ENCODE measurements at places on chromosomes 11 and 22.

DNA sequence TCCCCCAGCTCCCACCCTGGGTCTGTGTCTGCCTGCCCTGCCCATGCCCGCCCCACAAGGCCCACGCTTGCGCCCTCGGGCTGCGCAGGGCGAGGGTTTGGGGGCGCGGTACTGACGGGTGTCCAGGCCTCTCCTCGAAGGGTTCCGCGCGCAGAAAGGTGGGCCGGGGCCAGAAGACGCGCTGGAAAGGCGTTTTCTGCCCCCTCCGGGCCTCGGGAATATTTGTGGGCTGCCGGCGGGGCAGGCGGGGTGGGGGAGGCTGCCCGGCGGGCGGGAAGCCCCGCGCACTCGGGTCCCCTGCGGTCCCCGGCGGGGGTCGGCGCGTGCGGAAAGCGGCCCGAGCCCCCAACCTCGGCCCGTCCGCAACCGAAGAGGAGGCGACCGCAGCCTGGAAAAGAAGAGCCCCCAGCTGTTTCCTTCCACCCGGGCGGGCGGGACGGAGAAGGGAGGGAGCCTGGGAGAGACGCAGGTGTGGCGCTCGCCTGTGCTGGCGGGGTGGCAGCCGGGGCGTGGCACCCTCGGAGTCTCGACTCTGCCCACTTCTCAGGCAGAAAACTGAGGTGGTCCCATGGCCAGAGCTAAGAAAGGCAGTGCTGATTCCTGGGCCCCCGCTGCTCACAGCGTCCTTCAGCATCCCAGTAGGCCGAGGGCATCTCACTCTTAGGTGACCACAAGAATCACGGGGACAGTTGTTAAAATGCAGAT lies 59.0 kb downstream of the THAP12 start:
- no peak for DNase-seq

GRCh38 chr22:25062386-25063085 lies 110.0 kb downstream of the KIAA1671 start:
- no peak for DNase-seq

DNA sequence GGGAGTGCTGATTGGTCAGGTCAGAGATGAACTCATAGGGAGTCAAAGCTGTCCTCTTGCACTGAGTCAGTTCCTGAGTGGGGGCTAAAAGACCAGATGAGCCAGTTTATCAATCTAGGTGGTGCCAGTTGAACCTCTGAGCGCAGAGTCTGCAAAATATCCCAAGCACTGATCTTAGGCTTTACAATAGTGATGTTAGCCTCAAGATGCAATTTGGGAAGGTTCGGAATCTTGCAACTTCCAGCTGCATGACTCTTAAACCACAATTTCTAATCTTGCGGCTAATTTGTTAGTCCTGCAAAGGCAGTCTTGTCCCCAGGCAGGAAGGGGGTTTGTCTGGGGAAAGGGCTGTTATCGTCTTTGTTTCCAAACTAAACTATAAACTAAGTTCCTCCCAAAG lies 92.3 kb upstream of the PARVA start:
- DNase-seq, result no peak

GRCh38 chr11:5624489-5625279 lies at the start of gene TRIM34:
TRIM34 (plus strand) TSS chr11:5625001; CDS start chr11:5632332, 7,331 bp downstream.
- peak; percentile 30 for DNase-seq

- peak; percentile 72 for DNase-seq
Observed at GRCh38 chr22:19855504-19856409, 1.1 kb upstream of the GNB1L start.

DNA sequence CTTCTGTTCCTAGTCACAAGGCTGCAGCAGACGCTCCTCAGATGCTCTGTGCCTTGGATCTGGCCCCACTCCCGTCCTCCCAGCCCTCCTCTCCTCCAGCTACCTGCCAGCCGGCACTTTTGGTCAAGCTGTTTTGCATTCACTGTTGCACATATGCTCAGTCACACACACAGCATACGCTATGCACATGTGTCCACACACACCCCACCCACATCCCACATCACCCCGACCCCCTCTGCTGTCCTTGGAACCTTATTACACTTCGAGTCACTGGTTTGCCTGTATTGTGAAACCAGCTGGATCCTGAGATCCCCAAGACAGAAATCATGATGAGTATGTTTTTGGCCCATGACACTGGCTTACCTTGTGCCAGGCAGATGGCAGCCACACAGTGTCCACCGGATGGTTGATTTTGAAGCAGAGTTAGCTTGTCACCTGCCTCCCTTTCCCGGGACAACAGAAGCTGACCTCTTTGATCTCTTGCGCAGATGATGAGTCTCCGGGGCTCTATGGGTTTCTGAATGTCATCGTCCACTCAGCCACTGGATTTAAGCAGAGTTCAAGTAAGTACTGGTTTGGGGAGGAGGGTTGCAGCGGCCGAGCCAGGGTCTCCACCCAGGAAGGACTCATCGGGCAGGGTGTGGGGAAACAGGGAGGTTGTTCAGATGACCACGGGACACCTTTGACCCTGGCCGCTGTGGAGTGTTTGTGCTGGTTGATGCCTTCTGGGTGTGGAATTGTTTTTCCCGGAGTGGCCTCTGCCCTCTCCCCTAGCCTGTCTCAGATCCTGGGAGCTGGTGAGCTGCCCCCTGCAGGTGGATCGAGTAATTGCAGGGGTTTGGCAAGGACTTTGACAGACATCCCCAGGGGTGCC lies 109.8 kb downstream of the BCR start:
- peak; percentile 87 for DNase-seq

- no peak for DNase-seq
Observed at GRCh38 chr11:119340335-119341221, at the start of gene C1QTNF5. C1QTNF5 (minus strand) TSS chr11:119340883; CDS start chr11:119340397, 486 bp downstream.

- DNase-seq, result no peak
Observed at GRCh38 chr11:10382518-10382917, 72.5 kb upstream of the AMPD3 start.

- DNase-seq, result peak; percentile 68
Observed at GRCh38 chr11:65500387-65501185, 1.7 kb downstream of the MALAT1 start.

DNA sequence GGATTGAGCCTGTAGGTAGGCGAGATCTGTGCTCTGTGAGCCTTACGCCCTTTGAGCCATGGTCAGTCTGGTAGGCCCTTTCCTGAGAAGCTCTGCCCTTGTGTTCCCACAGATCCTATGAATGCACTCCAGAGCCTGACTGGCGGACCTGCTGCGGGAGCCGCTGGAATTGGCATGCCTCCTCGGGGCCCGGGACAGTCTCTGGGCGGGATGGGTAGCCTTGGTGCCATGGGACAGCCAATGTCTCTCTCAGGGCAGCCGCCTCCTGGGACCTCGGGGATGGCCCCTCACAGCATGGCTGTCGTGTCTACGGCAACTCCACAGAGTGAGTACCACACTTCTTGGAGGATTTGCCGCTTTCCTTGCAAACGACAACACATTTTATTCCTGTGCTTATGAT lies 47.4 kb downstream of the MED15 start:
- DNase-seq, result no peak

DNA sequence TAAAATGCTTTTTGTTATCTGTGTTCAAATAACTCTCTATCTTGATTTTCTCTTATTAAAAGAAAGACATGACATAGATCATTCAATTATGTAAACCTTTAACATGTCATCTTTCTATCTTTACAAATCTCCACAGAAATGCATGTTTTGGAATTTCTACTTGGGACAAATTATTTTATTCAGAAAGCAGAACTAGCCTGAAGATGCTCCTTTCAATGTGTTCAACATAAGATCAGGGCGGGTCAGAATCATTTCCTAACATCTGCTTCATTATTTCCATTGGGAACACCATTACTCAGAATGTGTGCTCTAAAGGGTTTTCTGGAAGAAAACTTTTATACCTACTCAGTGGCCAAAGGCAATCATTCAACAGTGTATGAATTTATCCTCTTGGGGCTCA lies at the start of gene OR5AL1:
Gene OR5AL1, plus strand, starts transcription at position 301 of the 400 bp plus-strand sequence.
- no peak for DNase-seq

GRCh38 chr11:26847459-26847858 lies 125.6 kb upstream of the SLC5A12 start:
- DNase-seq, result no peak

DNA sequence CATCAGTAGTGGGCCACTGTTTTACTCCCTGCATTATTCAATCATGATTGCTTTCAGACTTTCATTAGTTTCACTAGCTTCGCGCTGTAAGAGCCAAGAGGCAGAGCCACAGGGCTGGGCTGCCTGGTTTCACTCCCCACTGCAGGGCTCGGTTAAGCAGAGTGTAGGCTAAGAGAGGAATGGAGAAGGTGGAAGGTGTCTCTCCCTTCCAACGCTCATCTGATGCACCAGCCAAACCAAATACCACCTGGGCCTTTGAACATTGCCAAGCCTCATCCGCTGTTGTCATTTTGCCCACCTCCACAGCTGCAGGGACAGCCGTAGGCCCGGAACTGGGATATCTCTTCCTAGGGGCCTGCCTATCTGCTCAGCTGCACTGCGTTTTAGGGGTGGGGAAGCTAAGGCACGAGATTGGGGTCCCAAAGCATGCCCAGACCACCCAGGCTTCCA lies 480 bp upstream of the SMARCB1 start:
- DNase-seq, result no peak

DNA sequence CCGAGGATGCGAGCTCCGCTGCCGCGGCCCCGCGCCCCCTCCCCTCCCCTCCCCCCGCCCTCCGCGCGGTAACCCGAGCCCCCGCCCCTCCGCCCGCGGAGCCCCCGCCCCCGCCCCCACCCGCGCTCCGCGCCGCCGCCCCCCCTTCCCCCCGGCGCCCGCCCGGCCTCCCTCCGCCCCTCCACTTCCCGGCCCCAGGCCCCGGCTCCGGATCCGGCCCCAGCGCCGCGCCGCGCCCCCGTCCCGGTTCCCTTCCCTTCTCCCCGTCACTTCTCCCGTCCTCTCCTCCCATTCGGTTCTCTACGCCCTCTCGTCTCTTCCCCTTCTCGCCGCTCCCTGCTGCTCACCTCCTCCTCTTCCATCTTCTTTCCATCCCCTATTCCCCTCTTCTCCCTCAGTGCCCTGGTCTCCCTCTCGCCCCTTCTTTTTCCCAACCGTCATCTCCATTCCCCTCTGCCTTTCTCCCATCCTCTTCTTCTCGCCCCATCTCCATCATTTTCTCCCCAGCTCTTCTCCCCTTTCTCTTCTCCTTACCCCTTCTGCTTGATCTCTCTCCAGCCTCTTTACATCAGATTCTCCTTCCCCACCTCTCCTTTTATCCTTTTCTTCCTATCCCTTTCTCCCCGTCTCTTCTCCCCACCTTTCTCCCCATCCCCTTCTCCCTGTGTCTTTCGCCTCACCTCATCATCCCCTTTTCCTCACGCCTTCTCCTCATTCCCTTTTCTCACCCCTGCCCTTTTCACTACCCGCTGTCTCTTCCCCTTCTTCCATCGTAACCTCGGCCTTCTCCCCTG lies at the start of gene DCHS1:
Gene DCHS1, minus strand, starts transcription at position 20 of the 794 bp plus-strand sequence. CDS start 14,196 bp downstream, outside the sequence.
- peak; percentile 56 for DNase-seq

DNA sequence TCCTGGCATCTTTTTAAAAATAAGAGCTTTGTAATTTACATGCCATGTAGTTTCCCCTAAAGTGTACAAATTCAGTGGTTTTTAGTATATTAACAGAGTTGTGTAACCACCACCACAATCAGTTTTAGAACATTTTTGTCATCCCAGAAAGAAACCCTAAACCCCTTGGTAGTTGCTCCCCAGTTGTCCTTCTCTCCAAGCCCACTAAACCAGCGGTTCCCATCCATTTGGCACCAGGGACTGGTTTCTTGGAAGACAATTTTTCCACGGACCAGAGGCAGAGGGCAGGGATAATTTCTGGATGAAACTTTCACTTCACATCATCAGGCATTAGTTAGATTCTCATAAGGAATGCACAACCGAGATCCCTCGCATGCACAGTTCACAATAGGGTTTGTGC lies 22.6 kb downstream of the CABIN1 start:
- DNase-seq, result no peak

DNA sequence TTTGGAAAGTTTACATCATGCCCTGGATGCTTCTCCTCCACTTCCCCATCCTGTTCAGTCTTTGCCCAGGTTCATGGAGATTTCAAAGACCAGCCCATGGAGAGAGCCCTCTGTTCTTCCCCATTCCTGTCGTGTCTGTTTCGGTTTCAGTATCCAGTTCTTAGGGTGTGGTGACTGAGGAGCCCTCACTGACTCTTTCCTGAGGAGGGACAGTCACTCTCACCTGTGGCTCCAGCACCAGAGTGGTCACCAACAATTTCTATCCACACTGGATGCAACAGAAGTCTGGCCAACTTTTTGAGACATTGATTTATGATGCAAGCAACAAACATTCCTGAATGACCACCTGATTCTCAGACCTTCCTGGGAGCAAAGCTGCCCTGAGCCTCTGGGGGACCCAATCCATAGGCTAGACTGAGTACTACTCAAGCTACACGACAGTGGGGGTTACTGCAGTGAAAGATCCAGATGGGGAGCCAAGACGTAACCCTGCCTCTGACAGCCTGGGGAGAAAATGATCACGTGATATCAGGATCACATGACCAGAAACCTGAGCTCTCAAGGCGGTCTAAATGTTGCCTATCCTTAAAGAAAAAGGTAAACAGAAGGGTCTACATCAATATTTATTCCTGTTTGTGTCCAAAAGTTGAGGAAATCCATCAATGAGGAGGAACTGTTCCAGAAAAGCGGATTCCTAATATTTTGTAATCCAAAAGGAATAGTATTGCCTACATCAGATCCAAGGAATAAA lies 76.2 kb upstream of the VPREB1 start:
- DNase-seq, result no peak

DNA sequence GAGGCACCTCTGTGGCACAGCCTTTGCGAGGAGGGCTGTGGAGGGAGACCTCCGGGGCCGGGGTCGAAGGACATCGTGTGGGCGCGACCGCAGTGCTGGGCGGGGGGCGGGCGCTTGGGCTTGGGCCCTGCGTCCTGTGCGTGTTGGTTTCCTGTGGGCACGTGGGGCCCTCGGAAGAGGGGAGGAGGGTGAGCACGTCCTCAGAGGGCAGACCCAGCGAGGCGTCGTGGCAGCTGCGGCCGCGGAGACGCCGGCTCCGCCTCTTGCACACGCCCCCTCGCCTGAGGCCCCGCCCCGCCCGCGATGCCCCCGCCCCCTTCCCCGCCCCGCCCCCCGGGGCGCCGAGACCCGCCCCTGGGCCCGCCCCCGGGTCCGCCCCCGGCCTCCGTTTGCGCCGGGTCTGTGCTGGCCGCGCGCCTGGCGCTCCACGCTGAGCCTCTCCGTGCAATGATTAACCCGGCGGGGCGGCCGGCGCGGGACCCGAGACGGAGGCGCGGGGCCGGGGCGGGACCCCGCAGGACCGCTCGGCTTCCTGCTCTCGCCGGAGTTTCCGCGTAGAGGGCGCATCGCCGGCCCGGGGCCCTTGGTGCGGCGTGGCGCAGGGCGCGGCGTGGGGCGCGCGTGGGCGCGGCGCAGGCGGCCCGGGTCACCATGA lies at the start of gene PRR5:
Gene PRR5, plus strand, starts transcription at position 381 of the 655 bp plus-strand sequence. Its CDS starts 271 bp downstream, at position 652.
- peak; percentile 91 for DNase-seq

GRCh38 chr22:23240639-23241389 lies 60.5 kb downstream of the BCR start:
- no peak for DNase-seq
